Cerebellar nuclear complex (tissue), 1 donor: ENCODE measurements at places on chromosomes 12 and 14.
A peak's percentile ranks its signal among the peaks of the same experiment; 100 is the strongest.

DNA sequence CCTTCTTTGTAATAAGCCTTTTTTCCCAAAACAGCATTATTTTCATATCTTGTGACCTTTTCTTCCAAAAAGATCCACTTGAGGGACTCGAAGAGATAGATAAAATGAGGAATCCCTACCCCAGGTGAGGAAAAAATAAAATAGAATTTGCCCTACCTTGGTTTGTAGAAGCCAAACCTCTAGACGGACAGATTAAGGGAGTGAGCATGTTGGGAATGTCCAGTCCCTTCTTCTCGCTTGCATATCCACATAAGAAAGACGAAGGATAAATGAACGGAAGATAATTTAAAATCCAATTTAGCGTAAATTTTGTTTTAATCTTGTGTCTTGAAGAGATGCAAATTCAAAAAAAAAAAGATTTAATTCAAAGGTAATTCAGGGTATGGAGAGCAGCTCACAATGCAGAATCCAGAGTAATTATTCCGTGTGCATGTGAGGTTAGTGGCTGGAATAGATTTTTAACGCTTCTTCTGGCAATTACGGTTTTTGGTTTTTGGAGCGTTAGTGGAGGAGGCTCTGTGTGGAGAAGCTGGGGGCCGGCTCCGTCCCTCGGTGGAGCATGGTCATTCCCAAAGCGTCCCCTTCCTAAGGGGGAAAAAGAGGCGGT is 1.5 kb downstream of the GRIN2B start:
- DNase-seq, result no peak

DNA sequence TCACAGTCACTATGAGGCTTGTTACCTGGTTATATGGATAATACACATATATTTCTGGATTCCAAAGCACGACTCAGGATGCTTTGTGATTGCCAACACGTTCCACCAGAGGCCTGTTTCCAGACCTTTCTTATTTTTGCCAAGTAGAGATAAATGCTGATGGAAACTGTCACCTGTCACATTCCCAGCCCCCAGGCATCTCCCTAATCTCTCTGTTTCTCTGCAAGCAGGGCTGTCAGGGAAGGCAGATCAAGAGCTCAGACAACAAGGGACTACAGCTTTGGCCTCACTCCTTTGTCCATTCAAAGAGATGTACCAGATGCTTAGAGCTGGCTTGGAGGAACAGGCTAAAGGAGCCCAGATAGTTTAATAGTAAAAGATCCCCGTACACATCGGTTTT is 21.8 kb upstream of the DDHD1 start:
- DNase-seq, result no peak

- DNase-seq, result no peak
Observed at GRCh38 chr14:76713121-76713520, 48.1 kb upstream of the VASH1 start.

DNA sequence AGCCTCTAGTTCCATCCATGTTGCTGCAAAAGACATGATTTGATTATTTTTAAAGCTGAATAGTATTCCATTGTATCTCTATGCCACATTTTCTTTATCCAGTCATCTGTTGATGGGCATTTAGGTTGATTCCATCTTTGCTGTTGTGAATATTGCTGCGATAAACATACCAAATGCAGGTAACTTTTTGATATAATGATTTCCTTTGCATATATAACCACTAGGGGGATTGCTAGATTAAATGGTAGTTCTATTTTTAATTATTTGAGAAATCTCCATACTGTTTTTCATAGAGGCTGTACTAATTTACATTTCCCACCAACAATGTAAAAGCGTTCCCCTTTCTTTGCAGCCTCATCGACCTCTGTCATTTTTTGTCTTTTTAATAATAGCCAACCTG is 342.5 kb downstream of the MDGA2 start:
- DNase-seq, result no peak

DNA sequence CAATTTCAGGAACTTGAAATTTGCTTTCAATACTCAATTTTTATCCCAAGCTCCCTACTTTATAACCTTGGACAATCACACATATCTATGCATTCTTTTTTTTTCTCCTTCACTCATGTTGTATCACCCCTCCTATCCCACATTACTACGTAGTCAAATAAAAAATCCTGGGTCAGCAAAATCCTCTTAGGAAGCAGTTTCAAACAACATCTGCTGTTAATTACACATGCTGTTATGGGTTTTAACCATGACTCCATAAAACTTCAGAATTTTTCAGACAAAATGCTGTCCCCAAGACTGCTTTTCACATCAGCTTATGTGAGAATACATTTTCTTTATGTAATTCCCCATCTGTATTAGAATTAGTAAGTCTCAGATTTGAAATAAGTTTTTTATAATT is 61.7 kb downstream of the LRFN5 start:
- DNase-seq, result no peak

DNA sequence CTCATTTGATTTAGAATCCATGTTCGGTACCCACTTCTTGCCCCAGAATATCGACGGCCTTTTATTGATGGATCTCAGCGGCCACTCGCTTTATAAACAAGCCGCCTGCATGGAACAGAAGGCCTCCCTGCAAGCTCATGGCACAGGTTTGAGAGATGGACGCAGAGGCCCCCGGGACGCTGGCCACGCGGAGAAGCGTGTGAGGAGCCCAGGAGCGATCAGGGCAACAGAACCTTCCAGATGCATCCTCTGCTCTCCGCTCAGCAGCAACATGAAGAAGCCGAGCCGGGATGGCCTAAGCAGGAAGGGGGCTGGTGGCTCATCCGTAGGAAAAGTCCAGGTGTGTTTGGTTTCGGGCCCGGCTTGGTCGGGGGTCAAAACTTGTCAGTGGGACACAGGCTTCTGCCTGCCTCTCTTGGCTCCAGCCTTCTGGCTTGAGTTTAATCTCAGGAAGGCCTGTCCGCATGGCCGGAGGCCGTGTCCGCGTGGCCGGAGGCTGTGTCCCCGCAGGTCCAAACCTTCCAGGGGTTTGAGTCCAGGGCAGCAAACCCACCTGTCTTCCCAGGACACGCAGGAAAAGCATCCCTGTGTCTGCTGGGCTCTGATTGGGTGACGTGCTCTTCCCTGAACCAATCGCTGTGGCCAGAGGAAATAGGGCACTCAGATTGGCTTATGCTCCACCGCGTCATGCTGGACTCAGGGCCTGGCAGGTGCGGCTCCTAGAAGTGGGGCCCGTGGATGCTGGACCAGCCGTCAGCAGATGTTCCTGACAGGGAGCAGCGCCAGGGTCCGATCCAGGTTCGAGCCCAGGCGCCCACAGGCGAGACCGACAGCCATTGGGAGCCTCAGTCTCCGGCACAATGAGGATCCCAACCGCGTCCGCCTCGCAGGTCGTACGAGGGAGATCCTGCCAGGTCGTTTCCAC is 65.0 kb downstream of the GALNT9 start:
- peak; percentile 51 for DNase-seq

GRCh38 chr12:15982071-15982470 is 70.9 kb downstream of the DERA start:
- DNase-seq, result no peak

GRCh38 chr14:80629606-80630005 is 311.9 kb downstream of the CEP128 start:
- no peak for DNase-seq

DNA sequence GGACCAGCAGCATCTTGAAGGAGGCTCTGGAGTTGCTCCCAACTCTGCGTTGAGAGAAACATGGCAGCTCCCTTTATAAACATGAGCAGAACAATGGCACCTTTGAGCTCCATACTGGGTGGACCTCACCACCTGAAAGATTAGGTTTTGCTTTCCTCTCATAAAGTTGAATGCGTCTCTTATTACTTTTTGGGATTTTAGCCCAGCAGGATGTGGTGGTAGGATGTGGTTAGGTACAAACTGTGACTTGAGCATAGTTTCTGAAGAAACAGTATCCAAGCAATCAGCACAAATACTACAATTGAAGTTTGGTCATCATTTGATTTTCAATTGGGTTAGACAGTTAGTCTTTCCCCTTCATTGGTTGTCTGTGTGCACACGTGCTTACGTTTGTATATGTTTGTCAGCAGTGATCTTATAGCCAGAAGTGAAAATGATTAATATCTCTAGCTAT is at the start of gene PRR4:
Gene PRR4, minus strand, starts transcription at position 51 of the 454 bp plus-strand sequence. Its CDS starts 38 bp downstream, at position 13.
- DNase-seq, result no peak

GRCh38 chr12:41485203-41485602 is 297.1 kb downstream of the PDZRN4 start:
- no peak for DNase-seq

DNA sequence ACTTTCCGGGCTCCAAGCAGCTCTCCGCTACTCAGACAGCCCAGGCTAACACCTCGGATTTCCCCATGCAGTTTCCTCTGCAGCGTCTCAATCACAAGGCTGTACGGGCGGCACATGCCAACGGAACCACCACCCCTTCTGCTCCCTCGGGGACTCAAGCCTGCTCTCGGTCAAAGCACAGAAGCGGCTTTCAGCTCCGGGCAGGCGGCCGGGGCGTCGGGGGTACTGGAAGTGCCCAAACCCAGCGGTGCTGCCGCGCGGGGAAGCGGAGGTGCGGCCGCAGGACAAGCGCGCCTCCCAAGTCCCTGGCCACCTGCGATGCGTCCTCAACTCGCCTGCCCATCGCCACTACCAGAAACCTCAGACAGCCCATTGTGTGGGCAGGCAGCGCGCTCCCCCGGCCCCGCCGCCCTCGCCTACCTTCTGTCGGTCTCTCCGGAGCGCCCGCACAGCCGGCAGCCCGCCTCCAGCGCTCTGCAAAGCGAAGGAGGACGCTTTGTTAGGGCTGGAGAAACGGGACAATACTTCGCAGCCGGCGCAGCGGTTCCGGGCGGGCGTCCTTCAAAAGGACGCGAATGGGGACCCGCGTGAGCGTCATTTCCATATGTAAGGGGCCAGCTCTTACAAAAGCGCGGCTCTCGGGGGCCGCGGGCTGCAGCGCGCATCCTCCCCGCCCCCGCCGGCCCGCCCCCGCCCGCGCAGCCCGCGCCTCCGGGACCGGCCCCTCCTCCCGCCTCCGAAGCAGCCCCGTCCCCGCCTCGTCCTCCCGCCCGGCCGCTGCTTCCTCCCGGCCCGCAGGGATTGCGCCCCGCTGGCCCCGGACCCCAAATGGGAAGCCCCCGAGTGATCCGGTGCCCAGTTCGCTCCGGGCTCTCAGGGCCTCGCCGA is 674 bp downstream of the NIN start:
- DNase-seq, result no peak

DNA sequence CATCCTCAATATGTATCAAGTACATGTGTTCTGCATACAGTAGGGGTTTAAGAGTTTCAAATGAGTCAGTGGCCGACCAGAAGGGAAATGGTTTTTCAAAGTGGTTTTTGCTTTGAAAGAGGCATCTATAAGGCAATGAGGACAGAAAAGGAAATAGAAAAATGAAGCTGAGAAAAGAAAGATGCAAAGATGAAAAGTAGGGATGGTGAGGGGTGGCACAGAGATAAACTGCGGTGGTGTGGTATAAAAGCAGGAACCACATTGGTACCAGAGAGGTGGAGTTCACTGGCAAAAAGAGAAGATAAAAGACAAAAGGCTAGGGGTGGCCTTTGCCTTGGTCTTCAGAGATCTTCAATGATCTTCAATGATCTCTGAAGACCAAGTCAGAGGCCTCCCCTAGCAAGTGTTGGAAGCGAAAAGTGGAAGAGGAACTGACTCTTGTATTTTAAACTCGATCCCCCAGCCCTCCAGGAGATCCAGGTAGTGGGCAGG is 144.0 kb upstream of the KRR1 start:
- no peak for DNase-seq

DNA sequence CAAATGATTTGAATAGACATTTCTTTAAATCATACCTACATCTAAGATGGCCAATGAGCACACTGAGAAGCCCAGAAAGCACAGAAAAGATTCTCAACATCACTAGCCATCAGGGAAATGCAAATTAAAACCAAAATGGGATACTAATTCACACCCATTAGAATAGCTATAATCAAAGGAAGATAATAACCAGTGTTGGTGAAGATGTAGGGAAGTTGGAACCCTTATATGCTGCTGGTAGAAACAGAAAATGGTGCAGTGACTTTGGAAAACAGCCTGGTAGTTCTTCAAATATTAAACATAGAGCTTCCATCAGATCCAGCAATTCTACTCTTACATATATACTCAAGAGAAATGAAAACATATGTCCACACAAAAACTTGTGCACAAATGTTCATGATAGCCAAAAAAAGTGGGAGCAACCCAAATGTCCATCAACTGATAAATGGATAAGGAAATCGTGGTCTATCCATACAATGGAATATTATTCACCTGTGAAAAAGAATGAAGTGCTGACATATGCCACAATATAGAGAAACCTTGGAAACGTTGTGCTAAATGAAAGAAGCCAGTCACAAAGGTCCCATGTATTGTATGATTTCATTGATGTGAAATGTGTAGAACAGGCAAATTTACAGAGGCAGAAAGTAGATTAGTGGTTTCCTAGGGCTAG is 24.4 kb downstream of the SYNE3 start:
- DNase-seq, result no peak

- no peak for DNase-seq
Observed at GRCh38 chr12:128853600-128854197, 421 bp downstream of the GLT1D1 start.

GRCh38 chr14:92551044-92551841 is 37.7 kb downstream of the RIN3 start:
- no peak for DNase-seq

DNA sequence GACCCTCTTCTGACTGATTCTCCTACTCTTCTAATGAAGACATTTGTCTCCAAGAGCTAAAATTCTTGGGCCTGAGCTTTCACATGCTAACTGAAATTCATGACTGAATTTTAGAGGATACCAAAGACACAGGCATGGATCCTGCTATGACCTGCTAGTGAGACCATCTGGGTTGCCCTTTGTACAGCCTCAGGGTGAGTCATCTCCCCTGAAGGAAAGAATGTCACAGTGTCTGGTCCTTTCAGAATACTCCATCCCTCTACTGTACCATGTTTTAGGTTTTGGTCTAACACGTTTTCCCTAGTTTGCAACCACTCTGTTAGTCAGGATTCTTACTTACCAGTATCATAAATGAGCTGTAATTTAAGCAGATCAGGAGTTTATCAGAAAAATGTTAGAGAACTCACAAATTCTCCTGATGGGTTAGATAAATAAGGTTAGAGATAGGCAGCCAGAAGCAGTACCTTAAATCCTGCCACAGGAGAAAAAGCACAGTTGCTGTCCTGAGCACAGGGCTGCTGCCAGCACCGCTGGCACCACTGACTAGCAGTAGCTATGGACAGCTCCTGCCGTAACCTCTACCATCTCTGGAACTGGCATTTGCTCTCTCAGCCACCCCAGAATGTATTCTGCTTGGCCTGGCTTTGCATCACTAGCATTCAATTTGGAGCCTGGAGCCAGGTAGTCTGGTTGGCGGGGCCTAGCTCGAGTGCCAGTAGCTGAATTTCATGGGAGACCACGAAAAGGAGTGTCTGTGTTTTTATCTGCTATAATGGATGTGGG is 127.6 kb downstream of the ANO6 start:
- DNase-seq, result no peak

DNA sequence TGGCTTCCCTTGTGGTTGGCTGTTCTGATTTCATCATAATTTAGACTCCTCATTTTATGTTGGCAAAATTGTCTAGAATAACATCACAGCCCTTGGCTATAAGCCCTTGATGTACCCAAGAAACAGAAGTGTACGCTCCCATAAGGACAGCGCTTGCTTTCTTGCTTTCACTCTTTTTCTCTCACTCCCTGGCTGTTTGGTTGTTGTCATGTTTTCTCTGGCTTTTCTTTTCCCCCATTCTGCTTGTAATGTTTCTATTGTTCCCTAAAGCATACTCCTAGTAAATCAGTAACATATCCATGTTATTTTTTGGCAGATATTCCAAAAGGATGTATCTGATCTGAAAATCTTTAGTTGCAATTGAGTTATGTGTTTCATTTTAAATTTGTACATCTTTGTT is 530.5 kb downstream of the NOVA1 start:
- DNase-seq, result no peak
